ENCODE measurements at places on chromosomes 11 and 22. TPM values are rescaled to one million over a fixed set of nuclear protein-coding genes. Genes with fewer than 3 reads are reported as not detected.

CHADL gene
- 1.1 TPM for total RNA-seq

NPAS4 gene
- not detected for total RNA-seq

DEFB131B gene
- total RNA-seq: not detected

RIMBP3C gene
- 0.22 TPM for total RNA-seq

DKK3 gene
- 189 TPM for total RNA-seq

CARS1 gene
- 125 TPM for total RNA-seq

NUMA1 gene
- total RNA-seq: 149 TPM

OR2AG2 gene
- total RNA-seq: 0.25 TPM

SLC5A1 gene
- total RNA-seq: not detected

FOXR1 gene
- not detected for total RNA-seq

MUC2 gene
- not detected for total RNA-seq

ZNF214 gene
- 2.1 TPM for total RNA-seq

SMTN gene
- 175 TPM for total RNA-seq
